ENCODE measurements at places on chromosomes 12 and 14.

DNA sequence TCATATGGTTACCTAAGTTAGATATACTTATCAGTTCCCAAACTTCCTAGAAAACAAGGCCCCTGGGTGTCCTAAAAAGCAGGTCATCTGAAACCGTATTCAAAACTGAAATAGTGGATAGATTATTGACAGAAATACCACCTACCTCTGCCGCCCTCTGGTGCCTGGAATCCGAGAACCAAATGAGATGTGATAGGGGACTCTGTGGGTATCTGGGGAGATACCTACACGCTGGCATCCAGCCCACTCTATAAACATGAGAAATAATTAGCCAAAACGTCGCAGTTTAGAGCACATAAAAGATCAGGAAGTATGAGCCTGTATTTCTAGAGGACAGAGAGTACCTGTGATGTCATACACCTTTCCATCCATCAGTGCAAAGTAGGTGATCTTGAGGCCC lies 4.4 kb downstream of the ORMDL2 start:
- no peak for DNase-seq

- DNase-seq, result no peak
Measured at GRCh38 chr12:99152337-99152736, 495.2 kb upstream of the GARIN6 start.

- DNase-seq, result no peak
Measured at GRCh38 chr14:99315197-99315596, 43.2 kb upstream of the BCL11B start.

DNA sequence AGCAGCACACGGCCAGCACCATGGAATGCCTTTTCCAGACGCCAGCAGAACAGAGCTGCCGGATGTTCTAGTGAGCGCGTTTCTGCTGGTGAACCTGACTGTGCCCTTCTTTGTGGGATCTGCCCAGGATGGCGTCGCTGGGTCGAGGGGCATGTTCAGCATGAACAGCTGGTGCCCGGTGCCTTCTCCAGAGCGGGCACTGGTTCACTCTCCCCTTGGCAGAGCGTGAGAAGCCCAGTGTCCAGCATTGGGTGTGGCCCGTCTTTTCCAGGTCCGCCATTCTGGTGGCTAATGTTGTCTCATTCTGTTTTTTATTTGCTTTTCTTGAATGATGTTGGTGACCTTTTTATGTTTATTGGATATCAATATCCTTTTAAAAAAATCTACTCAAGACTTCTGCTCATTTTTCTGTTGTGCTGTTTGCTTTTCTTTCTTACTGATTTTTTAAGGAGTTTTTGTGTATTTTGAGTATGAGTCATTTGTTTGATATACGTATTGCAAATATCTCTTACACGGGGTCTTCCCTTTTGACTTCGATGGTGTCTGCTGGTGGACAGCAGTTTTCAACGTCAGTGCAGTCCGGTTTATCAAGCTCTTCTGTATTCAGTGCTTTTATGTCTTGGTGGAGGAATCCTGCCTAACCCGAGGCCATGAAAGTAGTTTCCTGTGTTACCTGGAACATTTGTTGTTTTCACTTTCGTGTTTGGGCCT lies 74.3 kb downstream of the ADGRD1 start:
- DNase-seq, result no peak

GRCh38 chr12:46470036-46470627 lies 97.6 kb upstream of the SLC38A2 start:
- no peak for DNase-seq

DNA sequence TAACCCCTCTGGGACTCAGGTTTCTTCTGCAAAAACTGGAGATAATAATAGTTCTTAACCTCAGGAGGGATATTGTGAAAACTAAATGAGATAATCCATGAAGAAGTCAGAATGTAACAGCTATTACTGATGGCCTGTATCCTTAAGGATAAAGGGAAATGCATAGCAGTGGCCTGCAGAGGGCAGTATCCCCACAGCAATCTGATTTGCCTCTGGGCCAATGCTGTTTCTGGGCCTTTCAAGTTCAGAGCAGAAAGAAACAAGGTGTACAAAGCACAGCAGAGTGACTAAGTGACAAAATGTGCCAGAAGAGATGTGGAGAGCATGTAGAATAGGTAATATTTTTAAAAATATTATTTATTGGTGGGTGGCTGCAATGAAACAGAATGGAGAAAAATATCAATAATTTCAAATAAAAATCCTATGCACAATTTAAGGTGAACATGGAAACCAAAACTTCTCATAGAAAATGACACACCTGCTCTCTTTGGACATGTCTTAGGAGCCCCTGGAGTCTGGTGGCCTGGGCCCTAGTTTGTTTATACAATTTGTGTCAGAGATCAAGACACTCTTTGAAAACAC lies 90.3 kb downstream of the C12orf75 start:
- DNase-seq, result peak; percentile 61

GRCh38 chr14:88823968-88824313 lies 510 bp upstream of the TTC8 start:
- no peak for DNase-seq

DNA sequence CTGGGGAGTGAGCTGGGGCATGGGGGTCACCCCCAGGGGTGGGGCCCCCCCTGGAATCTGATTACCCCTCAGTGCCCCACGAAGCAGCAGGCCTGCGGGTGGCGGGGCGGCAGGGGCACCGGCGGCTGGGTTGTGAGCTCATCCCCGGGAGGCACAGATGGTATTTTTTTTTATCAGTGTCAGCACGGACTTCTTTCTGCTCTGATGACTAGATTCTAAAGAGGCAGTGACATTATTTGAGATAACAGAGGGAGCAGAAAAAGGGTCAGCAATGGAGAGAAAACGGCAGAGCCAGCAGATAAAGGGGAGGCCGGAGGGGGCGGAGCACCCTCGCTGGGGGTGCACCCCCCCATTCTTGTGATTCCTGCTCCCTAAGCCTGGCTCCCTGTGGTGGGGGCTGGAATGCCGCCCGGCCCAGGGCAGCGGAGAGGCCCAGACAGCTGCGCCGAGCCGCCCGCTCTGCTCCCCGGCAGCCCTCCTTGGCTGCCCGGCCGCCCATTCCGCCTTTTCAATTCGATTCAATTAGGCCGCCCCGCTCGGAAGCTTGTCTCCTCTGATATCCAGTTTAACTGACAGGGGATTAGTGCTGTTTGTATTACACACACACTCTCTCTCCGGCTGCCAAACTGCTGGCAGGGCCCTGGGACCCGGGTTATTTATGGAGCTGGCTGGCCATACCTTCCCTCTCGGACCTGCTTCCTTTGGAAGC lies 32.9 kb downstream of the MVK start:
- DNase-seq, result no peak

Data from KBM-7 (cell line).